ENCODE measurements at places on chromosomes 2 and 18. TPM values are rescaled to one million over a fixed set of nuclear protein-coding genes. Genes with fewer than 3 reads are reported as not detected.
A peak's percentile ranks its signal among the peaks of the same experiment; 100 is the strongest.

DNA sequence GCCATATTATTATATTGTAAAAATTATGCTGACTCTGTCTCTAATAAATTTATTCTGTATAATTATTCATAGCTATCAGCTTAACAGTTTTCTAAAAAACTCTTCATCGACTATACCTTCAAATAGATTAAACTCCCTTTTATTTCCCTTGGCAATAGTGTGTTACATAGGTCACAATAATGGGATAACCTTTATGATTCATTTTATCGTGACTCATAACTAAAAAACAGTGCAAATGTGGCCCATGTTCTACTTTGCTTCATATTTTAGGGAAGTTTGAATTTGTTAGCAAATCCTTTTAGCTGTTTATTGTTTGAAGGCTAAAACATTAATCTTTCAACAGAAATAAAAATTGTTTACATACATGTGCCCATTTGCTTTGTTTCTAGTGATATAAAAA, 783.2 kb upstream of the CDH2 start:
- no peak for DNase-seq

GRCh38 chr2:80687524-80687923, 383.0 kb upstream of the LRRTM1 start:
- DNase-seq, result no peak

- DNase-seq, result no peak
These were observed 30.6 kb downstream of the ITSN2 start for GRCh38 chr2:24329700-24330099.

DNA sequence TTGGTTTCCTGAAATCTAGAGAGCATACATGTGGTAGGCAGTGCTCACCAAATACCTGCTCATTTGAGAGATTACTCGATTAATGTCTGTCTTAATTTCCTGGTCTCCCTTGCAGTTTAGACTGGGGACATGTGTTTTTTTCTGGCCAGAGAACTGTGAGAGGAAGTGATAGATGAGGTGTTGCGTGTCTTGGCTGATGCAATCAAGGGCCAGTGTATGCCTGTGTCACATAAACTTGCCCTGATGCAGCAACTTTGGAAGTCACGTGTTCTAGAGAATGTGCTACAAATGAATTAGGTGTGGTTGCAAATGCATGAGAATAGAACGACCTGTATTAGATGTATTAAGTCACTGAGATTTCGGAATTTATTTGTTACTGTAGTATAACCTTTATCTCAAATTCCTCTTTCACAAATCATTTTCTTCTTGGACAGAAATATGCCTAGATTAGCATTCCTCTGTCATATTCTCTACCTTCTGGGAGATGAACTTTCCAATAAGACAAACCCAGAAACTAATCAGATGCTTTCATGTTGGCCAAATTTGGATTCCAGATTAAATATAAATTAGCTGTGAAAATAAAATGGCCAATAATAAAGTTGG, 9.9 kb upstream of the IL1A start:
- DNase-seq, result peak; percentile 81

GRCh38 chr2:226310146-226310545, 489.5 kb downstream of the IRS1 start:
- no peak for DNase-seq

DNA sequence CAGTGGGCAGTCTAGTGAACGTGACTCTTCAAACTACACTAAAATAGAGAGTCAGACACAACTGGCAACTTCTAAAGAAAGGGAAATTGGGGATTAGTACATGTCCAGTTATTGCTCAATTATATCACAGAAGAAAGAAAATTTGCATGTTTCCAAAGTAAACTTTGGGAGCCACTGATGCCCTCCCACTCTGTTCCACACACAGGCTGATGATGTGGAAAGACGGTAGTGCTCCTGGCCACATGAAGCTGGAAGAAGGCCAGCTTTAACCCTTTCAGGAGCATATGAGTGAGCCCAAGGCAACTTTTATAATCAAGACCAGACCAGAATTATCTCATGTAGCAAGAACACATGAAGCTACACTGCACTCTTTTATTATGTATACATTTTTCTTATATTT, 141.0 kb downstream of the NR4A2 start:
- DNase-seq, result no peak

DNA sequence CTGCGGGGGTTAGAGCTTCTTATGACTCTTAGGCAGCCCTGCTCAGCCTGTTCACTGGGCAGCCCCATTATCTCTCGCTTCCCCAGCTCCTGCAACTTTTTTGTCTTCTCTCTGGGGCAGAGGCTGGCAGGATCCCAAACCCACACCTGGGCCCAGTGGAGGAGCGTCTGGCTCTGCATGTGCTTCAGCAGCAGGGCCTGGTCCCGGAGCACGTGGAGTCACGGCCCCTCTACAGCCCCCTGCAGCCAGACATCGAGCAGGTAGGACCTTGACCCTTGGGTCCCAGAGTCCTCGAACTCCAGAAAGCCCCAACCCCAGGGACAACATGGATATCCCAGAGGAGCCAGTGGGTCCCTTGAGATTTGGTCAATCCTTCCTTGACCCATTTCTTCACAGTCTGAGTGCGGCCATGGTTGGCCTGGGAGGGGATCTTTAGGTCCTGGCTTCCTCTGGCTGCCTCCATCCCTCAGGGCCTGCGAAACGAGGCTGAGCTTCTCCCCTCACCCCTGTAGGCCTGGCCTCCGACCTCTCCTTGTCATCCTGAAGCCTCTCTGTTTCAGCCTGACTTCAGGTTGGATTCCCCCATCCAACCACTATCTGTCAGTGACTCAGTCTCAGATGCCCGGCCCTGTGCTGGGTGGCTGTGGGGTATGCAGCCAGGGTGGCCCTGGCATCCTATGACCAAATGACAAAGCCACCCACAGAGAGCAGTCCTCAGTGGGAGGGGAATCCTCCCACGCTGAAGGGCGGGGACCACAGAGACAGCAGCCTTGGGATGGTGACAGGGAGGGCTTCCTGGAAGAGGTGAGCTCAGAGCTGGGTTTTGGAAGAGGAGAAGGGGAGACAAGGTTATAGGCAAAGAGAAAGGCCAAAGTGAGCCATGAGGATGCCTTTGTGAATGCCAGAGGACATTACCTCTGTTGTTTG, 214.2 kb downstream of the DYSF start:
- no peak for DNase-seq

GRCh38 chr2:58046335-58046584, 346 bp upstream of the VRK2 start:
- no peak for DNase-seq

DNA sequence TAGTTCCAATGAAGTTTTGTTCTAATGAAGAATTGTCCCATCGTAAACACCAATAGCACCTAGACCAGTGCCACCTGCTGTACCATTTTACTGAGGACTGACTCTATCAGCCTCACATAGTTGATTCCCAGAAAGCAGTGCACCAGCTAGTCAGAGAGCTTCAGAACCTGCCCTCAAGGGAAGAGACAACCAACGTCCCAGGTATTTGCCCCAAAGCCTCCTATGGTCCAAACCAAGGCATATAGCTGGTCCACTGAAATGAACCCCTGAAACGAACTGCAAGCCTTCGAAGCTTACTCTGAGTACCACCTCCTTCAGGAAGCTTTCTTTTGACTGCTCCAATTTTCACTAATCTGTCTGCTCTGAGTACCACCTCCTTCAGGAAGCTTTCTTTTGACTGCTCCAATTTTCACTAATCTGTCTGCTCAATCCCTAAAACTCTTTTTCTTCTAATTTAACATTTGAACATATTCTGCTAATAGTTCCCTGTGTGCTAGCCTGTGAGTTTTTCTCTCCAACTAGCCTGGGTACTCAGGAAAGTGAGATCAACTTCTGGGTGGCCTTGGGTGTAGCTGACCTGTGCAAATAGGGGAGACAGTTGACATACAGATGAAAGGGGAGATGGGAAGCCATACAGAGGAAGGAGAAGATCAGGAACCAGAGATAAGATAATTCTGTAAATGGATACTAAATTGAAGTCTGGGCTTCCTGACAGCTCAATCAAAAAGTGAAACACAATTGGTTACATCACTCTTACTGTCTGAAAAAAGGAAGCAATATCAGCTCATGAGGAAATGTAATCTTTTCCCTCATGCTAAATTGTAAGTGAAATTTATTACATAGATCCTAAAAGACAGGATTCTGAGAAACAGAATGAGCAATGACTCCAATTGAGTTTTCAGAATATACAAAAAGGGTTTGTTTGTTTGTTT, 33.5 kb upstream of the EML4 start:
- no peak for DNase-seq

DNA sequence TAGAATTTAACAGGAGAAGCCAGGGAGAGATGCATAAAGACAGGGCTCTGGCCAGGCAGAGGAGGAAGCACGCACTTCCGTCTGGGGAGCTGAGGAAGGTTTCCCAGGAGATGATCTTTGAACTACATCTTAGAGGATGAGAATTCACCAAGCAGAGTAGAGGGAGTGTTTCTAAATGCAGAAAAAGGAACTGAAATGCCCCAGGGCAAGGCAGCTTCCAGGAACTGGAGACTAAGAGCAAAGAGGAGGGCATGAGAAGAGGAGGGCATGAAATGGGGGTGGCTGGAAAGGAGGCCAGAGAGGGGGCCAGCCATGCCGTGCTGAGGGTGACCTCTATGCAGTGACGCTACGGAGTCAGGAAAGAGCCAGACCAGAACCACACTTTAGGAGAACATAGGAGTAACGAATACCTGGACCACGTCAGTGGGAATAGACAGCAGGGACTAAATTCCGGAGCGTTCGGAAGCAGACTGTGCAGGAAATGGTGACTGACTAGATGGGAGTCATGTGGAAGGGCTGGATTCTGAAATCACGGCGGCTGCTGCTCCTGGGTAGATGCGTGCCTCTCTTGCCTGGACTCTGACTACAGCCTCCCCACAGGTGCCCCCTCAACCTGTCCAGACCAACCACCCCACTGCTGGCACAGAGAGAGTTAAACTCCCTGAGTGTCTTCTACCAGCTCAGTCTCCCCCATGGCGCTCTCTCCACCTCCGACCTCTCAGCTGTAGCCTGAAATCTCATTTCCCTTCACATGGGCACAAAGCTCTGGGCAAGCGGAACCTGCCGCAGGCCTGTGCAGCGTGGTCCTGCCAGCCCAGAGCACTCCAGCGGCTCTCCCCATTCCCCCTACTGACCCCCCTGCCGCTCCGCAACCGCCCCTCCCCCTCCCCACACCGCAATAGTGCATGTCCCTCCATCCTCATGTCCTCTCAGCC, 87.0 kb upstream of the RTN4 start:
- no peak for DNase-seq

DNA sequence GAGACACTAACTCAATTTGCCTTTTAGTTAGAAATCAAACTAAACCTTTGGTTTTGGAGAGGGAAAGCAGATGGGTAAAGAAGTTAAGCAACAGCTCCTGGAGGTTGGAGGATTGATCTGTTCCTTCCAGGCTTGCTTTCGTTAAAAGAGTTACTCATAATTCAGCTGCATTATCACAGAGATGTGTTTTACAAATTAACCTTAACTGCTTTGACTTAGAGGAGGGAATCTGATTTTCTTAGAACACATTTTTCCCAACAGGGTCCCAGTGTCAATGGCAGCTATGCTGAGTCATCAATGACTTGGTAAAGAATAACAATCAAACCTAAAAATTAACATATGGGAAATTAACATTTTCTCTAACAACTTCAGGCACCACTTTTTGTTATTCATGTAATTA, 113.4 kb downstream of the COPS8 start:
- DNase-seq, result no peak

- DNase-seq, result no peak
These were observed 13.4 kb downstream of the ATP8B1 start for GRCh38 chr18:57789759-57790158.

PNO1 gene
- total RNA-seq, result 15.1 TPM

CLEC4F gene
- total RNA-seq, result not detected

LDLRAD4 gene
- total RNA-seq, result 44.5 TPM

LYG1 gene
- total RNA-seq, result 1.8 TPM

RAX gene
- total RNA-seq, result not detected

PAX8 gene
- total RNA-seq, result 2.1 TPM

GNLY gene
- total RNA-seq, result 1,915 TPM

Data from activated CD8-positive, alpha-beta memory T cell treated with anti-CD3 and anti-CD28 coated beads, Interleukin-2, amount 10 ng/mL, durations not matched to agents 7 days and 5 days (primary cell).